Memory B cell (primary cell): ENCODE measurements at places on chromosomes 4 and X.

DNA sequence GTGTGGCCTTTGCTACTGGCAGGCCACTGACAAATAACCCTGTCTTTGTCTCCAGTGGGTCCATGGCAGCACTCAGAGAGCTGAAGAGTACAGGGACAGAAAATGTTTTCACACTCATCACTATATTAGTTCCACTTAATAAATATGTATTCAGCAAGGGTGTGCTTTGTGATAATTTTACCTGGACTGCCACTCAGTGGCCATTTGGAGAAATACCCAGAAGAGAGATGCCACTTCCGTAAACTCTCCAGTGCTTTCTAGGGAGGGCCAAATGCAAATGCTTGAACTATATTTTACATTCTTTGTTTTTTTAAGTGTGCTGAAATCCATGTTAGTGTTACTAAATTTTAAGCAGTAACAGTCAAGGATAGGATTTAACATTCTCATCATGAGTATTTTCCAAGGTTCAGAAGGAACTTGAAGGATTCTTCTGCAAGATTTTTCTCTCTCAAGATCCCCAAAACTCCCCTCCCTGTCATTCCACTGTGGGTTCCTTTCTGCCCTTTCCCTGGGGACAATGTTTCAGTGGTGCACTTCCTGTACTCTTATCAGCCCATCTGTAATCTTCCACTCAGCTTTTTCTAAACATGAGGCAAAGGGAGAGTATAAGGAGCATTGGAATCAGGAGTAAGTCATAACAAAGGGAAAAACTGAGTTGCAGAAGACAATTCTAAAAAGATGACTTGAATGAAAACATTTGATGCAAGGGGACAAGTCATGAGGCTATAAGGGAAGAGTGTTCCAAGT is 46.0 kb downstream of the TFDP3 start:
- DNase-seq, result no peak

DNA sequence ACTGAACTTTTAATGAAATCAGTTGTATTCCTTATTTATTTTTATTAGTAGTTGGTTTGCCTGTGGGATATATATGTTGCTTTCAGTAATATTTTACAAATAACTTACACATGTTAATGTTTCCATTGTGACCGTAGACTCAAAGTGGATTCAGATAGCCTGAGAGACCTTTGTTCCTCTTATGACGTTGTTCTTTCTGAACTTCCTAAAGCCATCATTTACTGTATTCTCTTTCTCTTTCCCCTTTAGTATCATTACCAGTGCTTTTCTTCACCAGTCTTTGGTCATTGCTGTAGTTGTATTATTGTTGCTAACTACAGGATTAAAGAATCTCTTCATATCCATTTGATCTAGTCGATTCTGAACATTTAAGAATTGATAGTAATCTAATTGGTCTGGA is 4.3 kb downstream of the STIM2 start:
- no peak for DNase-seq

DNA sequence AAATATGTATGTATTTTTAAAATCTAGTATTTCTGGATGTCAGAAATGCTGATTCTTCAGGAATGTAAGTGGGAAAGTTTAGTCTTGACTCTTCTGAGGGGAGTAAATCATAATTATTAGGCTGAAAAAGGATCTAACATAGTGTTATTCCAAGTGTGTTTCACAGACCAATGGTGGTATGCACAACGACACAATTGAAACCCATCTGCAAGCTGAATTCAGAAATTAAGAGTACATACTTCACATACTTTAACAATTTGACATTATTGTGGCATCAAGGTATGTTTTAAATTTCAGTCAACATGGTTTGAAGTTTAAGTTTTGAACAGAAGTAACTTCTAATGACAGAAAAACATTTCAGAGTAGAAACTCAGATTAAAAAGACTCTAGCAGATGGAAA is 236.7 kb downstream of the SLC7A11 start:
- DNase-seq, result no peak

DNA sequence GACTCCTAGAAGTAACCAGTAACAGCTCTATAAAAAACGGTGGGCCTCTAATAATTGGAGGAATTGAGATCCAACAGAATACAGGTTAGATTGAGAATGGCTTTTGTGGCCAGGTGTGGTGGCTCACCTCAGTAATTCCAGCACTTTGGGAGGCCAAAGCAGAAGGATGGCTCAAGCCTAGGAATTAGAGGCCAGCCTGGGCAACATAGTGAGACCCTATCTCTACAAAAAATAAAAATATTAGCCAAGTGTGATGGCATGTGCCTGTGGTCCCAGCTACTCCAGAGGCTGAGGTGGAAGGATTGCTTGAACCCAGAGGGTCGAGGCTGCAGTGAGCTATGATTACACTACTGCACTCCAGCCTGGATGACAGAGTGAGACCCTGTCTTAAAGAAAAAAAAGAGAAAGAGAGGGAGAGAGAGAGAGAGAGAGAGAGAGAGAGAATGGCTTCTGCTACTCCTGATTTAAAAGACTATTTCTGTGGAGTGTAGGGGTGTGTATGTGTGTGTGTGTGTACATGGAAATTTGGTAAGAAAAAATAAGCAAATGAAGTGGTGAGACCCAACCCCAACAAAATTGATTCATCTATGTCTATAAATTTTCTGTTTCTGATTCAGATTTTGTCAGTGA is 89.3 kb downstream of the FRMPD4 start:
- no peak for DNase-seq

- DNase-seq, result no peak
Measured at GRCh38 chr4:109383823-109384222, 49.8 kb upstream of the SEC24B start.

DNA sequence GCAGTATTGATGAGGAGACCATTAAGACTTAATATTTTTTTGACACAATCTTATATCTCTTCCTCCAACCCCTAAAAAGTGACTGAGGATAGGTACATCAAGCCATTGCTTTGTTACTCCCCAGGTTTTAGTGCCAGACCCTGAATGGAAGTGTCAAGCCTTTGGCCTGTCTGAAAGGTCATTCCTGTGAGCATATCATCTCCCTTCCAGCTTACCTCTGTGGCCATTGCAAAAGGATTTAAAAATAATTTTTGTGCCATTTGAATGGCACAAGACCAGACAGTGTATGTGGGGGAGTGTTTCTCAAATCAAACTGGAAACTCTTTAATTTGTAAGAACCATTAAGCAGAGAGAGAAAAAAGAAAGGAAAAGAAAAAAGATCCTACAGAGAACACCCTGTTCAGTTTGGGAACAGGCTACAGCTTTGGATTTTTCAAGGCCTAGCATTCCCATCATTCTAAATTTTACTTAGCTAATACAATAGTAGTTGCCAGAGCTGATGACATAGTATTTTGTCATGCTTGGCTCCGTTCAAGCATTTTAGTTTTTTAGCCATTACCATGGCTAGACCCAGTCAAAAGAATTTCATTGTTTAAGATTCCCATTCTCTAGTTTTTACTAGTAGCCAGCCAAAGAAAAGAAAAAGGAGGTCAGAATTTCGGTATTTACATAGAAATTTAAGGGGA is 49.6 kb downstream of the HPF1 start:
- DNase-seq, result no peak

DNA sequence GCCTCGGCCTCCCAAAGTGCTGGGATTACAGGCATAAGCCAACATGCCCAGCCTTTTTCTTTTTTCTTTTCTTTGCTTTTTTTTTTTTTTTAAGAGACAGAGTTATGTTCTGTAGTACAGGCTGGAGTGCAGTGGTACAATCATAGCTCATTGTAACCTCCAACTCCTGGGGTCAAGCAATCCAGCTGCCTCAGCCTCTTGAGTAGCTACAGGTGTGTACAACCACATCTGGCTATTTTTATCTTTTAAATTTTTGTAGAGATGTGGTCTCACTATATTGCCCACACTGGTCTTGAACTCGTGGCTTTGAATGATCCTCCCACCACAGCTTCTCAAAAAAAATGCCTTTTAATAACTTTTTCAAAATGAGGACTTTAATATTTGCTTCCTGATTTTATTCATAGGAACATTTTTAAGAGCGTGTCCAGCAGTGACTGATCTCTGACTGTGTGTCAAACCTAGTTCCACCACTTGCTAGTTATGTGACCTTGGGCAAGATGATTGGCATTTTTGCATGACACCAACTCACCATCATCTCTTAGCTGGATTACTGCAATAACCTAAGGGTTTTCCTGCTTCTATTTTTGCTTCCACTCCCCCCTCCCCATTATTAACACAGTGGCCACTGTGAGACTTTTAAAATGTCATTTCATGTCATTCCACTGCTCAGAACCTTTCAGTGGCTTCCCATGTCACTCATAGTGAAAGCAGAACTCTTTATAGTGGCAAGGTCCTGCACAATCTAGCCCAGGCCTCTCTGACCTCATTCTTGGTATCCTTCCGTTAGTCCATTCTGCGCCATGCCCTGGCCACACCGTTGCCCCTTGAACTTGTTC is 4.5 kb upstream of the TNIP3 start:
- no peak for DNase-seq

GRCh38 chr4:848307-848691 is 22.4 kb upstream of the CPLX1 start:
- DNase-seq, result no peak

DNA sequence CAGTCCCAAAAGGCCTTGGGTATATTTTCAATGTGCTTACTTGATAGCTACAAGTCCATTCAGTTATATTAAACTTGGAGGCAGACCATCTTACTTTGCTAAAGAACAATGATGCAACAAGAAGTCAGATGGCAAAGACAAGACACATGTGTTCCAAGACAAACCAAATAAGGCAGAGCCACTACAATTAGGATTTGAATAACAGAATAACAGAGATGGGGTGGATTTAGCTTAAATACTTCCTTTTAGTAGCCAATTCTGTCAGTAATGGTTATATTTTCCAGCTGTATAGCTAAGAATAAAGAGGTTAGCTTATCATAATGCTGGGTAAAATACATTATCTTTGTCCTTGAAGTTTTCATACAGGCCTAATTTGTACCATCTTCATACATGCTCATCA is 37.7 kb upstream of the FRAS1 start:
- DNase-seq, result no peak

DNA sequence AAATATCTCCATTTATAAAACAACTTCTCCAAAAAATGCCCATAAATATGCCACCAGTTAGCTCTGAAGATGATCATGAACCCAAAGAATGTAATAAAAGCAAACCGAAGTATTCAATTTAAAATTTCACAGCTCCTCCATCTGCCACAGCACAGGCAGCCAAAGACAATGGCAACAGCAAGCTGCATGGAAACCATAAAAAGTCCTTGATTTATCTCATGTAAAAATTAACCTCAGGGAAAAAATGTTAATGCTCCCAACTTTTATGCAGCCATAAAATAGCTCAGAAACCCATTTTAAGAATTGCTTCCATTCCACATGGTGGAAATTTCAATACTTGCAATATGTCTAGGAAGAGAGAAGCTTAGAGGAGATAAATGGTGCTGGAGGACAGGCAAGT is 132.3 kb upstream of the ARHGEF9 start:
- DNase-seq, result no peak

DNA sequence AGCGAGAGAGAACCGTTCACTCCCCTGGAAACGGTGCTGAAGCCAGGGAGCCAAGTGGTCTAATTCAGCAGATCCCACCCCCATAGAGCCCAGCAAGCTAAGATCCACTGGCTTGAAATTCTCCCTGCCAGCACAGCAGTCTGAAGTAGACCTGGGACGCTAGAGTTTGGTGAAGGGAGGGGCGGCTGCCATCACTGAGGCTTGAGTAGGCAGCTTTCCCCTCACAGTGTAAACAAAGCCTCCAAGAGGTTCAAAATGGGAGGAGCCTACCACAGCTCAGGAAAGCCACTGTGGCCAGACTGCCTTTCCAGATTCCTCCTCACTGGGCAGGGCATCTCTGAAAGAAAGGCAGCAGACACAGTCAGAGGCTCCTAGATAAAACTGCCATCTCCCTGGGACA is 37.8 kb upstream of the CDS1 start:
- DNase-seq, result no peak

GRCh38 chr4:187586892-187587291 is 408.7 kb upstream of the ZFP42 start:
- DNase-seq, result no peak

- DNase-seq, result no peak
Measured at GRCh38 chrX:107632346-107632745, 4.0 kb downstream of the PRPS1 start.

GRCh38 chrX:131202766-131203165 is 86.3 kb downstream of the IGSF1 start:
- no peak for DNase-seq

DNA sequence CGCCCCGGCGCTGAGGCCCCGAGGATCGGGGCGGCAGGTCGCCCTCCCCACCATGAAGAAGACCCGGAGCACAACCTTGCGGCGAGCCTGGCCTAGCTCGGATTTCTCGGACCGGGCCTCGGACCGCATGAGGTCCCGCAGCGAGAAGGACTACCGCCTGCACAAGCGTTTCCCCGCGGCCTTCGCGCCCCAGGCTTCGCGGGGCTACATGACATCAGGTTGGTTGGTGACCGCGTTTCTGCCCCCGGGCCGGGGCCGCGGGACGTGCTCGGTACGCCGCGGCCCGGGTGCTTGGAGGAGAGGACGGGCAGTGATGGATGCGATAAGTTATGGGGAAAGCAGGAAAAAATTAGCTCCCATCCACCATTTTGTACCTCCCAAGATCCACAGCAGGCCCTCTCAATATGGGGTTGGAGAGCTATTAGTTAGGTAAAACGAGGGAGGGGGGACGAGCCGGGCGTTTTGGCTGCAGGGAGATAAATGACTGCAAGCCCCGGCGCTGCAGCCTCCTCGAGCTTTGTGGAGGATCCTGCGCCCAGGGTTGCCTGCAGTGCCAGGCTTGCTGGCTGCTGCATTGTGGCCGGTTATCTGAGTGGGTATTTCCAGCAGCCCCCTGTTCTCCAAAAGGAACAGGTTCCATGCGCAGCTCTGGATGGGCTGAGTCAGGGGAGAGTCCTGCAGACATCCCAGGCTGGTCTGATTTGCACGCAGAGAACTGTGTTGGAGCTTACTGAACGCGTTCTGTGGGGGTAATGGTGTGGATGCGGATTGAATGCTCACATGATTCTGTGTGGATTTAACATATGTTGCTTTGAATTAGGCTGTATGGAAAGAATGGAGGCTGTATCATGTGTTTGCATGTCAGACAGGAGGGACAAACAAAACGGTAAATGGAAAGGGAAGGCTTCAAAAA is 1.9 kb downstream of the STOX2 start:
- DNase-seq, result no peak

- DNase-seq, result no peak
Measured at GRCh38 chr4:108556166-108556565, 64.2 kb upstream of the RPL34 start.
